Hepatocyte (in vitro differentiated cells): ENCODE measurements at places on chromosomes 4 and X.

DNA sequence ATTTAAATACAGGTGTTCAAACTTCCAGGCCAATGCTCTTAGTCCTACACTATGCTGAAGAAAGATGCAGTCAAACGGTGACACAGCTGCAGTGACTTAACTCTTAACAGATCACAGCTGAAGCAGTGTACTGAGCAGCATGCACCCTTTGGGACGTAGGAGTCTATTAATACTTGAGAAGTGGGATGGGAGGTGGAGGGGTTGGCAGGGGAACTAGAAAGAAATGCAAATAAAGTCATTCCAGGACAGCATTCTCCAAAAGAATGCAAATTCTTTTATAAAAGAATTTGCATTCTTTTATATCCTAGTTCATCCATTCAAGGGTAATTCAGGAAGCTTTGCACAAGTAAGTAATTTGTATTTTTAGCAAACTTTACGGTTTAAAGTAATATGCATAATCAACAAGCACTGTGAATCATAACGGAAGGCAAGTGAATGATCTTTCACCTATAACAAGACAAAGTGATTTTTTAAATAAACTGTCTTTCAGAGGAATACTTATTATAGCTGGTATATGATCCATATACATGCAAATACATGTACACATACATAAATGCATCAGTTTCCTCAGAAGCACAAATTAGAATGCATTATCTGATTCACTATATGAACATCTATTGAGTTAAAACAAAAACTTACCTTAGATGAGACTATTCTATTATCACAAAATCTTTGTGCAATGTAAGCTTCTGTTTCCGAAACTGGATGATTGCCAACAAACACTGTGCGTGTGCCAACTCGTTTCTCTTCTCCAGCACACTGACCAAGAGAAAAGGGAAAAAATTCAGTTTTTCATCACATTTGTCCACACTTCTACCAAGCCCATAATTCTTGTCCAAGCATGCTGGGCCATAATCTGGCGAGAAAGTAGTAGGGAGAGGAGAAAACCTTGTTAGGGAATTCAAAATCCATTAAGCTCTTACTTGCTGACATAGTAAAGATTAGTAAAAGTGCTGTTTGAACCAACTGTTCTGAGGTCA lies 106.5 kb downstream of the ATP11C start:
- no peak for DNase-seq

DNA sequence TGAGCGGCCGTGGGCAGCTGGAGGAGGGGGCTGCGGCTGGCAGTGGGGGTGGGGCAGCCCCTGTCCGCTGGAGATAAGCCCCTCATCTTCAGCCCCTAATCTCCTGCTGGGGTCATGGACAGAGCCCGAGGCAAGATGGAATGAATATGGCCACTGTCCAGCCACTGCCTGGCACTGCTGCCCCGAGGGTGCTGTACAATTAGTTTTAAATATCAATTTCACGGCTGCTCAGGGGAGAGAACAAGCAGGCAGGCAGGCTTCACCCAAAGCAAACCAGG lies 64.1 kb upstream of the NKX1-1 start:
- no peak for DNase-seq

- no peak for DNase-seq
Observed at GRCh38 chr4:162116095-162116779, 47.6 kb downstream of the FSTL5 start.

GRCh38 chrX:29911673-29912072 lies 303.7 kb upstream of the MAGEB2 start:
- DNase-seq = no peak

GRCh38 chrX:47854474-47854873 lies 17.8 kb downstream of the ZNF81 start:
- peak; percentile 30 for DNase-seq

DNA sequence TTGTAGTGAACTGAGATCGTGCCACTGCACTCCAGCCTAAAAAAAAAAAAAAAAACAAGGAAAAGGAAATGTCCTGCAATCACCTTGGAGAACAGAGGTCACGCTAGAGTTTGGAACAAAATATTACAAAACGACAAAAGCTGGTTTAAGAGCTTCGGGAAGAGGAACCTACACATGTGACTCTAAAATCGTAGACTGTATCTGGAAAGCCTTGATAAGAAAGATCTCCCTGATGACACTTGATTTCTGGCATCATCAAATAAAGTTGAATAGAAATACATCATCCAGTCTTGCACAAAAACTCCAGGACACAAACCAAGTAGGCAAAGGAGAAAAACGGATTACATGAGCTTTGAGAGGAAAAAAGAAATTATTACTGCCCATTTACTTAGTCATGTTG lies 31.1 kb upstream of the DOCK11 start:
- no peak for DNase-seq

DNA sequence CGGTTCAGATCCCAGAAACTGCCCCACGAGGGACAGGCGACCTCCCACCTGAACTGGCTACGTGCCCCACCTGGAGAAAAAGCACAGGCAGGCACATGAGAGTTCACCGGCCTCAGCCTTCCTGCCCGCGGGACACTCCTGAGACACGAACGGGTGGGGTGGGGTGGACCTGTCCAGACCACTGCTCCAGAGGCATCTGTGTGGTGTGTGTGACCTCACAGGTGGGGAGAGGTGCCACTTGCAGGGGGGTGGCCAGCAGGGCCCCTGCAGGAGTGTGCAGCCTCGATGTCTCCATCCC lies 18.5 kb downstream of the NELFA start:
- no peak for DNase-seq

DNA sequence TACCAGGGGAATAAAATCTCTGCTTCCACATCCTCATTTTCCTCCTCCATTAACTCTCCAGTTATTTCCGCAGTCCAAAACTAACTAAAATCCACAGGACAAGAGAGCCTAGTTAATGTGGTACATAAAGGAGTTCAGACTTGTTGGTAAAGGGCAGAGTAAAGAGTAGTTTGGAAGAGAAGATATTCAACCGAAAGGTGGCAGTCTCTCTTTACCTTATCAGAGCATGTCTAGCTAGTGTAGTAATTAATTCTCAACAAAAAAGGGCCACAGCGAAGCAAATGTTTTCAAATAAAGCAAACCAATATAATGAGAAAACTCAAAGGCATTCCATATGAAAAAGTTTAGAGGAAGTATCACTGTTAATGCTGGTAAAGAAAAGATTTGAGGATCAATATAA lies 286.5 kb downstream of the GLUD2 start:
- DNase-seq = peak; percentile 9

DNA sequence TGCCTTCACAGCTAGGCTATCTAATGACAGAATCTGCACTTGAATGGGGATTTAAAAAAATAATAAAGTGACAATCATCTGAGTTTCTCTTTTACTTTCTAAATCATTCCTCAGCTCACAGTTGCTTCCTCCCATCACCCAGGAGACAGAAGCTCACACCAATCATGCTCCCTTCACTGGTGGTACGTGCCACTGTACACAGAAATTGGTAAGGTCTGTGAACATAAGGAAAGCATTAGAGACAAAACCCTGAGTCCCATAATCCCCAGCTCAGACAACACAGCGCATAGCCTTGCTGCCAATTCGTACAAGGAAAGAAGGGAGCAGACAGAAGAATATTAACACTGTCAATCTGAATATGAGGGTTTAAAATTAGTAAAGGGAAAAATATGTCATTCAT lies 133.1 kb downstream of the IDS start:
- DNase-seq = no peak

DNA sequence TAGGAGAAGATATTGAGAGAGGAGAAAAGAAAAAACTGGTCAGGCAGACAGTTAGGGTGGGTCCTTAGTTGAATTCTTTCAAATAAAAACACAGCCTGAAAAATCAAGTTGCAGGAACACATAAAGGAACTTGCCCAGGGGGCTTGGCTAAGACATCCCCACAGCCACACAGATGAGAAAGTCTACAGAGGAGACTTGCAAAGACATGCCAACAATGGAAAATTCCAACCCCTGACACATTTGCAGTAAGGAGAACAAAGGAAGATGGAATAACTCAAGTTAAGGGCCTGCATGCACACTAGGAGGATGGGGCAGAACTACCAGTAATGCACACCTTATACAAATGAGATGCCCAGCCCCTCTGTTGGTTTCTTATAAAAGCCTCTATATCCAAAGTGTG lies 197.6 kb downstream of the CPXCR1 start:
- DNase-seq = no peak

DNA sequence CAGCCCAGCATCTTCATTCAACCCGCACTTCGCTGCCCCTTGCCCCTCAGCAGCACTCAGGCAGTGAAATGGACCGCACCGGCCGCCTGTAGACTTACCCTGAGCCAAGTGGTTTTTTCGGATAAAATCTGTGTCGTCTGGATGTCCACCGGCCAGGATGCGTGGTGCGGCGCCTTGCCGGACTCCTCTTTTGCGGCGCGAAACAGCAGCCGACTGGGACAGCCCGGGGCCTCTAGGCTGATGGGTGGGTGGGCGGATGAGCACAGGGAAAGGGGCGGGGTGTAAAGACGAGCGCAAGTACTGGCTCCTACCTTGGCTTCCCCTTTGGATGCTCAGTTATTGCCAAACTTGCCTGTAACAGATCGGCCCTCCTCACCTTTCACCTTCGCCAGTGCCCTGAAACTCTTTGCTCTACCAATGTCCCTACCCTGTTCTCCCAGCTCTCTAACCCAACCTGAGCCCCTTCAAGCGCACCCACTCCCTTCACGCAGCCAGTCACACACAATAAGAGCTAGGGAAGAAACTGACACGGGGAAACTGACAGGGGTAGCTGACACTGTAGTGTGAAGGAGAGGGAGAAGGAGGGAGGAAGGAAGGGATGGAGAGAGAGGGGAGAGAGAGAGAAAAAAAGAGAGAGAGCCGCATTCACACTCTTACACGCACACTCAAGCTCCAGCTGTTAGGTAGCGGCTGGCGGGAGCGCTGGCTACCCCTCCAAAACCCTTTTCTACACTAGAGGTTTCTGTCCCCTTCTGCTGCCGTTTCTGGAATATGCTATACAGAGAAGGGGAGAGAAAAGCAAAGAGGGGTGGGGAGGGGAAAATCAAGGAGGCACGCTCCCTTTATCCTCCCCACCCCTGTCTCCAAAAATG lies 559 bp downstream of the TRPC5 start:
- DNase-seq = peak; percentile 6

- no peak for DNase-seq
Observed at GRCh38 chrX:65045001-65045400, 68.8 kb upstream of the ZC4H2 start.

- no peak for DNase-seq
Observed at GRCh38 chr4:184727430-184727829, 6.5 kb downstream of the CENPU start.

DNA sequence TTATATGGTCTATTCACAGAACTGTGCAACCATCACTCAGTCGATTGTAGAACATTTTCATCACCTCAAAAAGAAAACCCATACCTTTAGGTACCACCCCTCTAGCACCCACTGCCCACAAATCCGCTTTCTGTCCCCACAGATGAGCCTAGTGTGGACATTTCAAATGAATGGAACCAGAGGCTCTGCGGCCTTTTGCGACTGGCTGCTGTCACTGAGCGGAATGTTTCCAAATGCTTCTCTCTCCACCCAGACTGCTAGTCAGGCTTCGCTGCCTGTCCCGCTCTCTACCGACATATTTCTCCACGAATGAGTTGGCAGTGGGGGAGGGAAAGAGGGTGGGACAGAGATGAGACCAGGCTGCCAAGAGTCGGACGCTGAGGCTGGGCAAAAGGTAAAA lies 1.7 kb upstream of the BGN start:
- DNase-seq = no peak

DNA sequence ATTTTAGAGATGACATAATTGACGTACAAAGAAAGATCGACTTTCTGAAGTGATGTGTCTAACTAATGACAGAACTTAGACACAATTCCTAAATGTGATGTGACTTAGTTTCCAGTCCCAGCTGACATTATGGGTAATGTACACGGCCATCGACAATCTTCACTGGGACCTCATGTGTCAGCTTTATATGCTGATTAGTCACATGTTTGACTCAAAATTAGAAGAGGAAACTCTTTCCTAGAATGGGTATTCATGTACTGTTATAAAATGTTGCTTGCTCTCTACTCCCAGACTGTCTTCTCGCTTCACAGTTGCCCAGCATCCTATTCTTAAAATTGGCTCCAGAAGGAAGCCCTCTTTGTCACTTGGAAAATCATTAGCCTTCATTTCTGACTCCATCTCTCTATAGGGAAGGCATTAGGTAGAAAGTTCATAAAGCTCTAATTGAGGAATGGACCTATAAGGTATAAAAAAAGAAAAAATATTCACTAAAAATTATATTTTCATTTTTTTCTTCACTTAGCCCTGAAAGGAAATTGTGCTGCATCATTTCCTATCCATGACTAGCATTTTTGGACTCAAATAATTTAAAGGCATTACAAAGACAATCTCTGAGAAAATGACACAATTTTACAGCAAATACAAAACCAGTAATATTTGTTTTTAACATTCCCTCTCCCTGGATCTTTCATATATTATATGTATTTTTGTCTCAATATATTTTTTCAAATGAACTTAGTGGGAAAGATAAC lies 554.6 kb downstream of the INPP4B start:
- DNase-seq = no peak

DNA sequence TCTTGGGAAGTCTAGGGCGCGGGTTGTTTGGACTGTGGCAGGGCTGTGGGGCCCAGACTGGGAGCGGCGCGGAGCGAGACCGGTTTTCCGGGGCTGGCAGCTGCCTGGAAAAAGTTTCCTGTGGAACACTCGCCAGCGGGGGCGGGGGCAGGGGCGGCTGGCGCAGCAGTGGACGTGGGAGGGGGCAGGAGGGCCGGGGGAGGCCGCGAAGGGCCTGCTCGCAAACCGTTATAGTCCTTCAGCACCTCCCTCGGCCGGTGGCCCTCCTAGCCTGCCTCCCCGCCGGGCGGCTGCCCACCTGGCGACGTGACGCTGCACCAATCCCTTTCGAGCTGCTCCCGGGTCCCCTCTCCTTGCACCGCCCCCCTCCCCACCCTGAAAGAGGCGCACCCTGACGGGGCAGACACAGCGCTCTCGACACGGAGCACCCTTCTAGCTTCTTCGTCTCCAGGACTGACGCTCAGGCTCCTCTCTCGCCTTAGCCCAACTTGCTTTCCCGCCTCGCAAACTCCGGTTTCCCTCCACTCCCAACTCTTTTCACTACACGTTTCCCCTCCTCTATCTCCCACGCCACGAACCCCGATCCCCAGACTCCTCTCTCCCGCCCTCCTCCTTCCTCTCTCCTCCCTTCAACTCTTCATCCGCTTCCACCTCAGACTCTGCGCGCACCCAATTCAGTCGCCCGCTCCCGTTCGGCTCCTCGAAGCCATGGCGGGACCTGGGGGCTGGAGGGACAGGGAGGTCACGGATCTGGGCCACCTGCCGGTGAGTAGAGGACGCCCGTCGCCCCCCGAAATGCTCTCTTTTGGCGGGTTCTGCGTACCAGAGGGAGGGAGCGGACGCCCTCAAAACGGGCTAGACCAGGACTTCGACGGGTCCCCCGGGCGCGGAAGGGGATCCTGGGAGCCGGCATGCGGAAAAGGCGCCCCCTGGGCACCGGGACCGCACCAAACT lies at the start of gene NRK:
Gene NRK, plus strand, starts transcription at position 402 of the 954 bp plus-strand sequence. Its CDS starts 307 bp downstream, at position 709.
- peak; percentile 25 for DNase-seq
